Transverse colon (tissue), 4 donors: ENCODE measurements at places on chromosomes 5 and 9.

DNA sequence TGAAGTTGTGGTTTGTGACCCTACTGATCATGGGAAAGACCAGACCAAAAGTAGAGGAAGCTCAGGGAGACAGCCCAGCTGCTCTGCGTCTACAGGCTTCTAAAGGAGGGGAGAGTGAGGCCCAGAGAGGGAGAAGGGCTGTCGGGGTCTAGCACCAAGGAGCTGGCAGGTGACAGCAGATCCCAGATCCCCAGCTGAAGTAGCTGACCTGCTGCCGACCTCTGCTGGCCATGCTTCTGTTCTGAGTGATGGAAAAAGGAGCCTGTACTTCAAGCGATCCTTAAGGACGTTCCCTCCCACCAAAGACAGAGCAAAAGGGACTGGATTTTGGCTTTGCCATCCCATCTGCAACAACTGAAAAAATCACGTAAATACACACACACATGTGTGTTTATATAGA, 22.7 kb upstream of the QSOX2 start:
- DNase-seq, result no peak

- DNase-seq, result no peak
Measured at GRCh38 chr5:3376611-3377010, 219.0 kb upstream of the IRX1 start.

DNA sequence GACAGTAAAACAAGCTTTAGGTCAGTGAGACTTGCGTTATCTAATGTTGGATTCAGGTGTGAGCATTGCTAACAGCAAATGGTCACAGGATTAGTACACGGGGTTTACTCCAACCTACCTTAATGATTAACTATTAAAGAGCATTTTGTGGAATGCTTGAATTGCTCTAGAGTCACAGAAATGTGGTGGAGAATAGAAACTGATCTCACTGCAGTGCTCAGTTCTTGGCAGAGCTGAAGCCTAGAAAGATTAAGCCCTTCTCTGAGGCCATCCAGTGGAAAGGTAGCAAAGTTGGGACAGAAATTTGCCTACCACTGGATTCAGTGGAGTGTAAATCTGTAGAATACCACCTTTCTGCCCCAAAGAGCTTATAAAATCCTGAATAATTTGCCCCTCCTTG, 60.9 kb downstream of the ICE1 start:
- no peak for DNase-seq

DNA sequence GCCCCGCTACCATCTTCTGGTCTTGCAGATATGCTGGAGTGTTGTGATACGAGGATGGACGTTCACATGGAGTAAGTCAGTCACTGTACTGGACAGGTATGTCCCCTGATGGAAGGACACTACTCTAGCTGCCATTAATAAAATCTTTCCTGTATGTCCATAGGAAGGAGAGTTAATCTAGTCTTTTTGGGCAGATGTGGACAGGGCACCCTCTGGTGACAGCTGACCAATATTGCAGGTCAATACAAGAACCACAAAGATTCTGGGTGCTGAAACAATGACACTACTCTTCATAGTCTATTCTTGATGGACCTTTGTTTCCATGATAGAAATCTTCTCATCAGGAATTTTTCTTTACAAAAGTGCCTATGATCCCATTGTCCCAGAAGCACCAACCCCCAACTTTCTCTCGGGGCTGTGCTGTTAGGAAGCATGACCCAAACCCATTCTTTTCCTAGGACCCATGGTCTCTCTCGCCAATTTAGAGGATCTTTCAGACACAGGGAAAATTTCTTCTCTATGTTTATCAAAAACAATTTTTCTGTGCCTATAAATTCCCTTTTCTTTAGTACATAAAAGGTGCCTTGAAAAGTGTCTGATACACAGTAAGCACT, 376.9 kb downstream of the DTWD2 start:
- DNase-seq, result peak; percentile 9

DNA sequence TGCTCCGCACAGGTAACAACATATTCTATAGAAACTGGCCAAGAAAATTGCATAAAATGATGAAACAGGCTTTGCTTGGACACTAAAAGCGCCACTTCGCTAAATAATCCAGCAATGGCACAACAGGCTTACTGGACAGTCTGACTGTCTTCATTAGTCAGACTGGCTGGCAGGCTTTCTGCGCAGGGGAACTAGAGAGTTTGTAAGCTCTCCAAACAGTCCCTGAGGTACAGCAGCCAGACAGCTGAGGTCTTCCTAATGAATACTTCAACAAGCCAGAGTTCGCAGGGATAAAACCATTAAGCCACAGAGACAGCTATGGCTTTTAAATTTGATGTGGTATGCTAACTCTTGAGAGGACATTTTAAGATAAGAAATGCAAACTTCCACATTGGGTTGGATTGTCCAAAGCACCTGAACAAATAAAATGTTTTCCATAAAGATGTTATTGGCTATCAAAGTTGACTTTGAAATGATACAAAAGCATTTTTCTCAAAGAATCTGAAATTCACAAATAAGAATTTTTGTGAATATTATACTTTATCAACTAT, 20.7 kb downstream of the PLK2 start:
- DNase-seq, result no peak

DNA sequence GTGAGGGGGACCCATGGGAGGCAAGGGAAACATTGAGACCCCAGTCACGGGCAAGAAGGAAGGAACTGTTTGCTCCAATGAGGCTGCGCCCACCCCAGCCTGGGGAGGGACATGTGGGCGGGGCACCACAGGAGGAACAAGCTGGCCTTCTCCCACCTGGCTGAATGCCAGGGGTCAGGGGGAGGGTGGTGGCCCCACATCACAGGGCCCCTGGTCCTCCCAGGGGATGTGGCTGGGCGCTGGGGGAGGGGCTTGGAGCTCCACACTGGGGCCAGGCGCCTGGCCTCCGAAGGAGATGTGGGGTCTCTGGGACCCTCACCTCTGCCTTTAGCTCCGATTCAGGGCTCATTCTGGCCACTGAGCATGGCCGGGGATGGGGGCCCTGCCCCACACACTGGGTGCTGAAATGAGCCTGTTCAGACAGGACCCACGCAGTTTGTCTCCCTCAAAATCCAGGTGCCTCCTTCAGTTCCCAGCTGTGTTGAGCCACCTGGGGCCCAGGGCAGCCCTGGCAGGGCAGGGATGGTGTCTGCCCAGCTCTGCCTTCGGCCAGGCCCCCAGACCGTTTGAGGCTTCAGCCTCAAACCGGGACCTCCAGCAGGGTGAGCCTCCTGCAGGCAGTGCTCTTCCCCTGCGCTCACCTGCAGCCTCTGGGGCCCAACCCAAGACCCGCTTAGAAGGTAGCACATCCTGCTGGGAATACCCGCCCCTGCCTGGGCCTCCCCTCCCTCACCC, 33.2 kb upstream of the NOTCH1 start:
- DNase-seq, result no peak

- DNase-seq, result no peak
Measured at GRCh38 chr5:178545176-178545575, 45.0 kb downstream of the COL23A1 start.

- DNase-seq, result no peak
Measured at GRCh38 chr9:95581900-95582299, 65.1 kb upstream of the PTCH1 start.

- DNase-seq, result no peak
Measured at GRCh38 chr9:21504894-21505293, 22.8 kb upstream of the IFNE start.

DNA sequence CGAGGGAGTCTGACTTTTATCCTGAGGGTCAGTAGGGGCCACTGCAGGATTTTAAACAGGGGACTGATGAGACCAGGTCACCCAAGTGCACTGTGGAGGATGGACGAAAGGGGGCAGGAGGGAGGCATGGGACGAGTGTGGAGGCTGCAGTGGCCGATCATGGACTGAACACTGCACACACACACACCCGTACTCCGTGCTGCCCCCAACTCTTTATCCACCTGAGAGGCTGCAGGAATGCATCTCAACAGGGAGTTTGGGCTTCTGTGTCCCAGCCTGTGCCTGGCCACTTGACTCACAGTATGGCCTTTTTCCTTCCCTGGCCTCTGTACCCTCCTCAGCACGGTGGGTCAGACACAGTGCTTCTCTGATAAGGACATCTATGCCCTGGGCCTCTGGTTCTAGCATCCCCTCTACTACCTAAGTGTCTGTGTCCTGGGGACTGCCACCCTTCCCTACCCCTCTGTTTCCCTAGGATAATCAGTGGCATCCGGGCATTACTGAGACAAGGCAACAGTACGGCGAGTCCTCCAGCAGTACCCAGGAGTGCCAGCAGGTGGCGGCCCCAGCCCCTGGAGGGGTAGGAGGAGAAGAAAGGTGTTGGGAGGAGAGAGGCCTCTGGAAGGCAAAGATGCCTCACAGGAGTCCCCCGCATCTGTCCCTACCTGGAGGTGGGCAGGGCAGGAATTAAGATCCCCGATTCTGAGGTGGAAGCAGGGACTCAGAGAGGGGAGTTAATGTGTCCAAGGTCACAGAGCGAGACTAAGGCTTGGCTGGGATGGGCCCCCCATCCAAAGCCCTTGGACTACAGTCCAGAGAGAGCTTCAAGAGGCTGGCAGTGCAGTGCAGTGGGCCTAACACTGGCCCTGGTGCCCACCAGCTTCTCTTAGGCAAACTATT, 5.1 kb upstream of the CDX1 start:
- DNase-seq, result peak; percentile 95

DNA sequence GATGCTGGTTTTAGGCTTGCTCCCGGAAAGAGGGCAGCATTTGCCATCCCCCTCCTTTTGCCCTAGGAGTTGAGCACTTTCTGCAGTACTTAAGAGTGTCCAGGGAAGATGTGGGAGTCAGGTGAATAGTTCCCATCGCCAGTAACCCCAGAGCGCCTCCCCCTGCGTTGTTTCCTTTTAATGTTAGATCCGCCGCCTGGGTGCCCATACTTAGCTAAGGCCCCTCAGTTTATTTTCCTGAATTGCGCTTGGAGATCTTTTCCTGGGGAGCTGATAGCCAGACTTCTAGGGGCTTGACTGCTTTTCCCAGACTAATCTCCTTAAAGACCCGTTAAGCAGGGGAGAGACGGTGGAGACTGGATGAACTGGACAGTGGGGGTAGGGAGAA, 377 bp upstream of the PCDHAC2 start:
- DNase-seq, result no peak

DNA sequence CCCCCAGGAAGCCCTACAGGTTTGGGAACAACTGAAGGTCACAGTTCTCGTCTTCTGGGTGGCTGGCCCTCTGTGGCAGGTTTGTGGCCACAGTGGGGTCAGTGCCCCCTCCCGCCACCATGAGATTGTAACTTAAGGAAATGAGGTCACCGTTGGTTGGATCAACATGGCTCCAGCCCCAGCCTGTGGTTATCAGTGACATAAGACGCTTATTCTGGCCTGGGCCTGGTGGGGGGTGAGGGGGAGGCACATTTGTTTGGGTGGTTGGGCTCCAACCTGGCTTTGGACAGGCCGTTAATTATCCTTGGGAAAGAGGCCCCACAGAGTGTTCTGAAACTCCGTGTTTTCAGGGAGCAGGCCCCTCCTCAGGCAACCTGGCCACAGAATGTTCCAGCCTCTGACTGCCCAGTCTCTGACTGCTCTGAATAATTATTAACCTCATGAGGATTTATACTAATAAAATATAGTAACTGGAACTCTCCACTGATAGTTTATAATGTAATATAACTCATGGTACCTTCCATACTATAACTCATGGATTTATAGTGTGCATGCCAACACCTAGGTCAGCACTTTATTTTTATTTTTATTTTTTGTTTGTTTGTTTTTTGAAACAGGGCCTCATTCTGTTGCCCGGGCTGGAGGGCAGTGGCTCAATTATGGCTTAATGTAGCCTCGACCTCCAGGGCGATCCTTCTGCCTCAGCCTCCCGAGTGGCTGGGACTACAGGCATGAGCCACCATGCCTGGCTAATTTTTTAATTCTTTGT, 58.0 kb upstream of the RPL26L1 start:
- DNase-seq, result peak; percentile 42
